Midbrain (tissue), 1 donor: ENCODE measurements at places on chromosomes 4 and X.
A peak's percentile ranks its signal among the peaks of the same experiment; 100 is the strongest.

- DNase-seq: no peak
Measured at GRCh38 chrX:130628516-130628915, 226.7 kb downstream of the RBMX2 start.

DNA sequence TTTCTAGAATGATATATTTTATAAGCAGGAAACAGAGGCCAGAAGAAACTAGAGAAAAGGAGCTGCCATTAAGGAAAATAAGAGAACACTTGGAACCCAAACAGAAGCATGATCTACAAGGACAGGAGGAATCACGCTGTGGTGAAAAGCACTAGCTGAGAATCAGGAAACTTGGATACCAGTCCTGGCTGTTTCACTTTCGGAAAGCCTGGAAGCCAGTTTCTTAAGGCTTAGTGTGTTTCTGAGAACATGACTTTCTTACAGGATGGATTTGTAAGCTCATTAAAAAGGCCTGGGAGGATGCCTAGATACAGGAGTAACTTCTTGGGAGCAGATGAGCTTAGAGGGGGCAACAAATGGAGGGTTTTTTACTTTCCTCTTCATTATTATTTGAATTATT is 36.9 kb downstream of the TLL1 start:
- no peak for DNase-seq

GRCh38 chrX:71378732-71379131 is 12.6 kb downstream of the TAF1 start:
- no peak for DNase-seq

DNA sequence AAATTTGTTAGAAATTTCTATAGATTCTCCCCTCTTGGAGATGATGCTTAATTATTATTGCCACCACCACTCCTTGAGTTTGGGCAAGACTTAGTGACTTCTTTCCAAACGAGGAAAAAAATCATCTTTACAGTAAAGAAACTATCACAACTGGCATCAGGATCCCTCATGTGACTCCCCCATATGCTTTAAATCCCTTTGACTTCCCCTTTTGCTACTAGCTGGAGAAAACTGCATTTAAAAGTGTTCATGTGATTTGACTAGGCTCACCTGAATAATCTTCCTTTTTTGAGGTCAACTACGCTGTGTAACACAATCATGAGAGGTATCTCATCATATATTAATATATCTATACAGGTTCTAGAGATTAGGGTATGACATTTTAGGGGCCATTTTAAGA is 30.3 kb upstream of the ENOX2 start:
- no peak for DNase-seq

DNA sequence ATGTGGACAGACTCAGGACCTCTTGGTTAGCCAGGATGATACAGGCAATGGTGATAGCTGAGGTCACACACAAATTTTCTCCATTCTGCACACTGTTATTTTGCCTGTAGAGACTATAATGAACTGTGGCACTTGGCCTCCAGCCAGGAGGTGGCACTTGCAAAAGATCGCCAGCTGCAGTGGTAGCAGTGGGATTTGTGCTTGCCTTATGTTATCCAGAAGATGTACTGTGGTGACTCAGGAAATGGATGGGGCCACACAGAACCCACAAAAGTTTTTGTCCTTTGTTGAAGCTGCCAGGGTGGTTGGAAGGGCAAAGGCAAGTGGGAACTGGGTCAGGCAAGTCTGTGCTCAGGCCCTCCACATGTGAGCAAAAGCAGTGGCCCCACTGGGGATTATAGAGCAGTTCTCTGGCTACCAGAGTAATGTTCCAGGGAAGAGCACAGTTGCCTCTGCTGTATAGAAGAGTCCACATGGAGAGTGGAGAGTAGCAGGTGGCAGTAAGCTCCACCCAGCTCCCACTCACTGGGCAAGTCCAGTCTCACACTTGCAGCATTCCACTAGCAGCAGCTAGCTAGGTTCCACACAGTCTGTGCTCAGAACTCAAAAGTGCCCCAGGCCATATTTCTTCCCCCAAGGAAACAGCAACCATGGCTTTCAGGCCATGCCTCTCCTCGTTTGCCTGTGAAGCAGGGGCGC is 5.9 kb upstream of the C4orf17 start:
- no peak for DNase-seq

DNA sequence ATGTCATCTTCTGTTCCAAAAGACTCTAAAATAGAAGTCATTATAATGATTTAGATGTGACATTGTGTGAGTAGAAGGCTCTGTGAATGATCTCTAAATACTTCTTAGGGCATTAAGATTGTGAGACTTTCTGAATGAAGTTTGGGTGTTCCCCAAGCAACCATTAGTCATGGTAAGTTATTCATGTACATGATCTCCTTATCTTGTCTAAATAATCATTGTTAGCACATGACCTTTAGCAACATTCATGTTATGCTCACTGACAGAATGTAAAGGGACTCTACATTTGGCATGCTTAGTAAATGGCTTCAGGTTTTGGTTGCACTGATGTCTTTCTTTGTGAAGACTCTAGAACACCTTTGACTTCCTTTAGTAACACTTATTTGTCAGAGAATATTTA is 140.8 kb upstream of the AGA start:
- no peak for DNase-seq

- no peak for DNase-seq
Measured at GRCh38 chr4:182062458-182062857, 180.7 kb upstream of the TENM3 start.

- no peak for DNase-seq
Measured at GRCh38 chrX:38126179-38126578, 94.5 kb downstream of the SRPX start.

DNA sequence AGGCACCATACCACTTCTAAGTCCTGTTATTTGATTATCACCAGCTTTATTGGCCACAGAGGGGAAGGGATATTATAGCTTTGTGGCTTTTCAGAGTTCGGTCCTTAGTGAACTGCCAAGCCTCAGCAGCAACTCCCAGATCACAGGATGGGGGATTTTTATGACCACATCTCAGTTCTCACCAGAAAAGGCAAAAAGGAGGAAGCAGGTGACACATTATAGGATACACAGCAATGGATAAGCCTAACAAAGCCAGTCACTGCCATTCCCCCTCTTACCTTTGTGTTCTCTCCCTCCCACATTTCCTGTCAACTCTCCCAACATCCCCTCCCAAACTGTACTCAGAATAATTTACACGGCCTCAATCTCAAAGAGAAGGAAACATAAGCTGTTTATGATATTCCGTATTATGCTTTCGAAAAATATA is 142.8 kb downstream of the MGST2 start:
- DNase-seq: no peak

DNA sequence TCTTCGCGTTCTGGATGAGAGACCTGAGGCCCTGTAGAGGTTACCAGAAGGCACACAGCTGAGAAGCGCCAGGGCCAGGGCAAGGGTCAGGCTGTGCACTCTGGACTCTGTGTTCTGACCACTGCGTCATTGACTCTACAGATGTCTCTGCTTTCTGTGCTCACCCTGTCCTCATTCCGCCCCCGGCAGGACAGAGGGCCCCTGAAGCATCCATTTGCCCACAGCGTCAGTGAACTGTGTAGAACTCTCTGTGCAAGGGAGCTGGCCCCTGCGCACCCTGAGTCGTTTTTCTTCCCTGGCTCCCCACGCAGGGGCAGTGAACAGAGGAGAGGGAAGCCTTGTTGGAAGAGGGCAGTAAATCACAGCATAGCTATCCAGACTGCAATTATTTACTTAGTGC is 6.1 kb upstream of the WAS start:
- DNase-seq: no peak

DNA sequence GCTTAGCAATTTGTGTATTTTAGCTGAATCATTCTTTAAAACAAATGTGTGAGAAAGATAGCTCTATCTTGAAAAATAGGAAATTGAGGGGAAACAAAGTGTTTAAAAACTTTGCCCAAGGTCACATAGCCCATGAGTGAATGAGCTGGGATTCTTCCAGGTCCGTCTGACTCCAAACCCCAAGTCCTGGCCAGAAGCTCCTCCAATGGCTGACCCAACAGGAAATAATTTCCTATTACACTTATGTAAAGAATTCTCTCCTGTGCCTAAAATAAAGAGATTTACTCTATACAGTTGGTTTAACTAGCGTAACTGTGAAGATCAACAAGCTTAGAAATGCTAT is 287.6 kb downstream of the ARHGAP24 start:
- DNase-seq: no peak

DNA sequence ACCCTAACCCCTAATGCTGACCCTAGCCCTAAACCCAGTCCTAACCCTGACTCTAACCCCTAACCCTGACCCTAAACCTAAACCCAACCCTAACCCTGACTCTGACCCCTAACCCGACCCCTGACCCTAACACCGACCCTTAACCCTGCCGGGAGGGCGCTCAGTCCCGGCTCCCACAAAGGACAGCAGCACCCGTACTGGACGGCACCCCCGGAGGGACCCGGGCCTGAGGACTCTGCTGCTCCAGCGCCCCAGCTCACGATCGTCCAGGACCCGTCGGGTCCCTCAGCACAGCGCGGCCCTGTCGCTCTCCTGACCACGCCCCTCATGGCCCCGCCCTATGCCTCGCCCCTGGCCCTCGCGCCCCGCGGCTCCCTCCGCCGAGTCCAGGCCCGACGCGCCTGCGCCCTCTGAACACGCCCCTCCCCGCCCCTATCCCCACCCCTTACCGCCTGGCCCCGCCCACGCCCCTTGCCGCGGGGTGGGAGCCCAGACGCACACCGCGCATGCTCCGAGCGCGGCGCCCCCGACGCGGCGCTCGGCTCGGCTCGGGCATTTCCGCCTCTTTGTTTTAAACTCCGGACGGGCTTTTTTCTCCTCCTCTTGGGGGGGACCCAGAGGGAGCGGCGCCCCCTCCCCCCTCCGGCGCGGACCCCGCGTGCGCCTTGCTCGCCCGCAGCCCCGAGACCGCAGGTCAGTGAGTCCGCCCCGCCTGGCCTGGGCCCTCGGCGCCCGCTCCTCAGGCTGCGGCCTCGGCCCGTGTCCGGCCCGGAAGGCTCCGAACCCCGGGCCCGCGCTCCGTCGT is at the start of gene PCGF3:
TSS of gene PCGF3 (plus strand) at position 555 of the 805 bp plus-strand sequence. CDS start 27,849 bp downstream, outside the sequence.
- DNase-seq: peak; percentile 95

DNA sequence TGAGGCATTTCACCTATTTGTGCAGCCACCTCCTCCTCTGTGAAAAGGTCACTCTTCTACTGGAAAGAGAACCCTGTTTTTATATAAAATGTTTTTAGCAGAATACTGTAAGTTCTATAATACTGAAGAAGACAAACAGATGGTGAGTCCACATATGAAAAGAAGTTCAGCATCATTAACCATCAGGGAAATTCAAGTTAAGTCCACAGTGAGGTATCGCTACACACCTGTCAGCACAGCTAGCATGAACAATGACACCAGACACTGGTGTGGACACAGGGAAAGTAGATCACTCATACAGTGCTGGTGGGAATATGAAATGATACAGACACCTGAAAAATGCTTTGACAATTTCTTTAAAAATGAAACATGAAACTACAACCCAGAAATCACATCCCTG is 133.0 kb downstream of the MAD2L1 start:
- DNase-seq: no peak
